Fibroblast of skin of back (primary cell): ENCODE measurements at places on chromosomes 5 and 9.
A peak's percentile ranks its signal among the peaks of the same experiment; 100 is the strongest.

GRCh38 chr5:80318212-80318611, 1.6 kb upstream of the SPZ1 start:
- peak; percentile 58 for DNase-seq

GRCh38 chr5:165055476-165055875, 1550.1 kb downstream of the MAT2B start:
- DNase-seq = no peak

DNA sequence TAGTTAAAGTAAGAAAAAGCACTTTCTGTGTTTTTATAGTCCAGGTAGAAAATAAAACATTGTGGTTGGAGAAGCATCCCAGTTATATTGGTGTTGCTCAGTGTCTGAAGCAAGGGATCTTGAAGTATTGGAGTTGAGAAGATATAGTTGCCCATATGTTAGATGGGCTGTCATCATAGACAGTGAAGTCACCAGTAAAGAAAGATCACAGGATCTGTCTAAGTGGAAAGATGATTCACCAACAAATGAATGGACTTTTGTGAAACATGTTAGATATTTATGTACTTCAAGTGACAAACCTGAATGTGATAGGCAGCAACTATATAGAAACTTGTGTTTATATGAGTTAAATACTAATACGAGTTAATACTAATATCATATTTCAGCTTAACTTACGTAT, 11.7 kb downstream of the OGN start:
- DNase-seq = no peak

GRCh38 chr5:116472274-116472673, 102.3 kb downstream of the SEMA6A start:
- DNase-seq = no peak

DNA sequence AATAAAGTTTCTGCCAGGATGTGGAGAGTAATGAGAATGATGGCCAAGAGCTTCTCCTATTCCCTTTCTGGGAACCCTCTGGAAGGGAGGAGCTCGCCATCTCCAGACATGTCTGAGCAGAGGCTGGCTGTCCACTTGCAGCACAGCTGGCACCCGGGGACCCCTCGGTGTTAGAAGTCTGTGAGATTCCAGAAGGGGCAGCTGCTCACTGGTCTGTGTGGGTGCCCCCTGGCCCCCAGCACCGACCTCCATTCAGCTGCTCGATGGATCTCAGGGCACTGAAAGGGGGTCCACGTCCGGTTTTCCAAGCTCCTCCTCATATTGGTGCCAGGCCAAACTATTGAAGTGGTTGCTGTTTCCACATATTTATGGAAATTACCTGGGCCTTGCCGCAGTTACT, 3.6 kb upstream of the FAM163B start:
- no peak for DNase-seq

GRCh38 chr9:135898634-135899407, 8.5 kb downstream of the CAMSAP1 start:
- peak; percentile 53 for DNase-seq

DNA sequence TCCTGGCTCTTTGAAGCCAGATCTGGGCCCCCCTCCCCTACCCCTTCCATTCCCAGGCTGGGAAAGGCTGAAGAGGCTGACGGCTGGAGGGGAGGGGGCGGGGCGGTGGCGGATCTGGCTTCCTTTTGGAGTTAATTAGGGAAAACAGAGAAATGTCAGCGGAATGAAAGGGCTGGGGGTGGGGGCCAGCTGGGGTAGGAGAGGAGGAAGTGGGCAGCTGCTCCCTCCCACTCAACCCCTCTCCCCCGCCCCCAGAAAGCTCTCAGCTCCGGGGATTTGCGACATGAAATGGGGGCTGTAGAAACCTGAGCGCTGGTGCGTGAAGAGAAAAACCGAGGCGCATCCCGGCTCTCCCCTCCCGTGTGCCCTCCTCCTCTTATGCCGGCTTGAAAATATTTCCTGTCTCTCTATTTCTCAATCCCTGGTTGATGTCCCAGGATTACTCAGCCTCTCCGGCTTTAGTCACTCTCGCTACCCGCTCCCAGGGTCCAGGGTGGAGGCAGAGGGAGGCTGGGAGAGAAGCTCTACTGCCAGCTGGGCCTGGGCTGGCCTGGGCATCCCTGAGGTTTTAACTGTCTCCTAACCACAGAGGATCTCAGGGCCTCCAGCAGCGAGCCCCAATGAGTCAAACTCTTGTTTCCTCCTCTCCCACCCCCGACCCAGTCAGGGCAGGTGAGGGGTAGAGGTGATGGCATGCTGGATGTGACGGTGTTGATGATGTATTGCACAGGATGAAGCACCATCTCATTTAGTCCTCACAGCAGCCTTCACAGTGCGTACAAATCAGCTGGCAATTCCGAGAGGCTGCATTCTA, 20.1 kb downstream of the PCDHGC5 start:
- DNase-seq = peak; percentile 98

DNA sequence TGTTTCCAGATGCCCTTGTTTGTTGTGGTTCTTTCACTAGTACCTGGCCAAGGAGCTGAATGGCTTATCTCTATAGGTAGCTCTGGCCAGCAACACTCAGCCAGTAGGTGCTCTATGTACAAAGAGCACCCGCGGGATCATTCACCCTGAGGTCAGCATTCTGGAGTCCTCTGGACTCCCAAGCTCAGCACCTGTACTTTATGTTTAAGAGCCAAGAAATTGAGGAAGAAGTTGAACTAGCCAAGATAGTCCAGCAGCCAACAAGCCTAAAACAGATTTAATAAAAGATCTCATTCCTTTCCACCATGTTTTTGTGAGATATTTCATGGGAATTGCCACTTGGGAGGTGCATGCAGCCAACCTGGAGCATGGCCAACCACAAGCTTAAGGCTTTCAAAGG, 242.6 kb upstream of the PAPPA start:
- DNase-seq = no peak

GRCh38 chr5:176921714-176922113, 22.6 kb upstream of the HK3 start:
- no peak for DNase-seq
